Cardiac atrium fibroblast (primary cell): ENCODE measurements at places on chromosomes 2 and 18. TPM values are rescaled to one million over a fixed set of nuclear protein-coding genes. Genes with fewer than 3 reads are reported as not detected.

G6PC2 gene
- total RNA-seq = not detected in 2 replicates

ZDBF2 gene
- total RNA-seq = 7.6 and 7.9 TPM in 2 replicates

TMEM37 gene
- 2.9 and 7.6 TPM in 2 replicates for total RNA-seq

TTN gene
- total RNA-seq = under 0.01 and 0.18 TPM in 2 replicates

ANKRD53 gene
- total RNA-seq = under 0.01 TPM in 2 replicates

MRPL44 gene
- 27.4 and 31.1 TPM in 2 replicates for total RNA-seq

SRD5A2 gene
- total RNA-seq = not detected in 2 replicates

ARHGEF4 gene
- total RNA-seq = 2.1 and 4.9 TPM in 2 replicates

HOXD9 gene
- not detected in 2 replicates for total RNA-seq

CNGA3 gene
- total RNA-seq = not detected in 2 replicates

ALK gene
- total RNA-seq = not detected in 2 replicates

ZNF532 gene
- total RNA-seq = 27.1 and 54.1 TPM in 2 replicates

SERPINB3 gene
- not detected in 2 replicates for total RNA-seq

UGT1A10 gene
- not detected in 2 replicates for total RNA-seq

R3HDM1 gene
- 10.0 and 10.3 TPM in 2 replicates for total RNA-seq

EMILIN2 gene
- 32.0 and 36.0 TPM in 2 replicates for total RNA-seq

ENOSF1 gene
- total RNA-seq = 10.9 and 19.0 TPM in 2 replicates

DCDC2C gene
- not detected in 2 replicates for total RNA-seq

SH3BP4 gene
- total RNA-seq = 31.1 and 42.6 TPM in 2 replicates

RGPD4 gene
- not detected in 2 replicates for total RNA-seq

DOCK10 gene
- 2.4 and 4.2 TPM in 2 replicates for total RNA-seq

TRIM54 gene
- not detected in 2 replicates for total RNA-seq

SERPINB4 gene
- not detected in 2 replicates for total RNA-seq

IL36RN gene
- not detected in 2 replicates for total RNA-seq

CTDSP1 gene
- total RNA-seq = 87.0 and 94.2 TPM in 2 replicates

RGPD8 gene
- total RNA-seq = 3.6 and 8.1 TPM in 2 replicates

NEURL3 gene
- not detected in 2 replicates for total RNA-seq
